Renal pelvis (tissue), 12 donors: ENCODE measurements at places on chromosomes 11 and 22. TPM values are rescaled to one million over a fixed set of nuclear protein-coding genes. Genes with fewer than 3 reads are reported as not detected.

KRTAP5-2 gene
- polyA plus RNA-seq = 0.25 TPM

OR2AG2 gene
- 0.07 TPM for polyA plus RNA-seq

GP1BB gene
- 1.1 TPM for polyA plus RNA-seq

OR51B4 gene
- polyA plus RNA-seq = 0.24 TPM

POU2AF3 gene
- polyA plus RNA-seq = 9.7 TPM

BLID gene
- not detected for polyA plus RNA-seq

OR8U1 gene
- polyA plus RNA-seq = not detected

CLTCL1 gene
- polyA plus RNA-seq = 5.4 TPM

NLRP6 gene
- polyA plus RNA-seq = 0.40 TPM

PTPRCAP gene
- 3.6 TPM for polyA plus RNA-seq

PPP6R3 gene
- 119 TPM for polyA plus RNA-seq

DNA sequence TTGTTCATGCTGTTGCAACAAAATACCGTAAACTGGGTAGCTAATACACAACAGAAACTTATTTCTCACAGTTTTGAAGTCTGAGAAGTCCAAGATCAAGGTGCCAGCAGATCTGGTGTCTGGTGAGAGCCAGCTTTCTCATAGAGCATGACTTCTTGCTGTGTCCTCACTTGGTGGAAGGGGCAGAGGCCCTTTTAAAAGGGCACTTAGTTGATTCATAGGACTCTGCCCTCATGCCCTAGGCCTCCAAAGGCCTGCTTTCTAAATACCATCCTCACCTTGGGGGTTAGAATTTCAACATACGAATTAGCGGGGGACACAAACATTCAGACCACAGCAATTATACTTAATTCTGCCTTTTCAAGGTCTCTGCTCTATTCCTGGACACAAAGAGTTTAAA, 52.3 kb upstream of the FDX1 start:
- no peak for DNase-seq

GRCh38 chr22:36833073-36833472, 16.2 kb upstream of the PVALB start:
- DNase-seq = no peak

DNA sequence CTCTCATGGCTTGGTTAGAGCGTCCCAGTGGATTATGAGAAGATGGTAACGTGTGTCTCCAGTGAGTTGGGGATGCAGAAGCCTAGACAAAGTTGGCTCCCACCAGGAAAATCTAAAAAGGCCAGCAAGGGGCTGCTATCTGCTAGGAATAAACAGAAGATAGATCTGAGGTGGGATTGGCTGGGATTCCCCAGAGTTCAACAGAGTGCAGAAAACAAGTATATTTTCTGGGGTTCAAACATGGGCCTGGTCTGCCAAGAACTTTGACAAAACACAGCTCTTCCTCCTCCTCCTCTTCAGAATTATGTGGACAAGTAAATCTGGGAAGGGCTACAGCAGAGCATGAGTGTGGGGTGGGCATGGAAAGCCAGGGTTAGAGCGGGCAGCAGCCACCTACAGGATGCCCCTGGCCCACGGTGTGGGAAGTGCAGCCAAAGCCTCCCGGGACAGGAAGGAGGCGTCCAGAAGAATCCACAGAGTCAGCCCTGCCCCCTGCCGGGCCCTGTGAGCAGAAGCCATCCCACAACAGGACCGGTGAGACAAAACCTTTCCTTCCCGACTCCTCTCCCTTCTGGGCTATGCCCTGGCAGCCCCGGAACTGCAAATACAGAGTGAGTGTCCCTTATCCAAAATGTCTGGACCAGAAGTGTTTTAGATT, 67.1 kb downstream of the CD82 start:
- DNase-seq = no peak

GRCh38 chr11:123526027-123526805, 96.1 kb downstream of the GRAMD1B start:
- DNase-seq = no peak

GRCh38 chr11:9269492-9270013, 4.4 kb upstream of the DENND5A start:
- no peak for DNase-seq

DNA sequence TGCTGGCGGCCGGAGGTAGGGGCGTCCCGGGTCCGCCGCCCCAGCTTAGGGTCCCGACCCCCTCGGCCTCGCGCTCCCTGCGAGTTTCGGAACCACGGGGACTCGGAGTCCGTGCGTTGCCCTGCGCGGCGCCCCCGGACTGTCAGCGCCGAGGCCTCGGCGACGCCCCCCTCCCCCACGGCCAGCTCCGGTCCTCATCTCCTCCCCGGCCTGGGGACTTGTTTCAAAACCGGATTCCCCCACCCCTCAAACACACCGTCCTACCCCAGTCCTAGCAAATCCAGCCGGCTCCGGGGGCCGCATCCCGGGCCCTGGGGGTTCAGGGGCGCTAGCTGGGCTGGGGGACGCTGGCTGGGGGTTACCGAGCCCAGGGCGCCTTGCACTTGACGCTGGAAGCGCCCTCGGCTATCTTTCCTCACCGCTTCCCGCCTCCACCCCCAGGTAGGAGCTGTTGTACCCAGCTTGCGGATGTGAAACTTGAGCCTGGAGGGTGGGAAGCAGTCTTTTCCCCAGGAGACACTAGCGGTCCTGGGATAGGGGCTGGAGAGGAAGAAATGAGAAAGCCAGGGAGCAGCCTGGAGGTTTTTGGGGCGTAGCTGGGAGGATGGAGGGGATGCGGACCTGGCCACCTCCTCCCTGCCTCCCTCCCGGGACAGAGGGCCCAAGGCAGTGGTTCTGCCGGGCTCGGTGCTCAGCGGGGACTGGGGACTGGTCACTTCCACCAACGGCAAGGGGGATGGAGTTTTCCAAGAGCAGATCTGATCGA, 550 bp downstream of the FBLN1 start:
- DNase-seq = no peak

DNA sequence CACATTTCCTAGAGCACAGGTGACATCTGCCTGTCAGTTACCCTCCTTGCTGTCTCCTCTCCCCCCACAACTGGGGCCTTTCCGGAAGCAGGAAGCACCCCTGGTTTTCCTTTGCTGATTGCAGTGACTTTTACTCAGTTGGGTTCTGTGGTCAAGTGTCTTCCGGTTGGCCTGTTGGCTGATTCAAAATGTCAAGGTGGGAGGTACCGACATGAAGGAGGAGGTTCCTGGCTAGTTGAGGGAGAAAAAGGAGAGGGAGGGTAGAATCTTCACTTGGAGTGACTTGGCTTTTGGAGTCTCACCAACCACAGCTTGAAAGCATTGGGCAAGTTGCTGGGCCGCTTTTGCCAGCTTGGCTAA, 9.3 kb upstream of the ADAMTS15 start:
- no peak for DNase-seq

DNA sequence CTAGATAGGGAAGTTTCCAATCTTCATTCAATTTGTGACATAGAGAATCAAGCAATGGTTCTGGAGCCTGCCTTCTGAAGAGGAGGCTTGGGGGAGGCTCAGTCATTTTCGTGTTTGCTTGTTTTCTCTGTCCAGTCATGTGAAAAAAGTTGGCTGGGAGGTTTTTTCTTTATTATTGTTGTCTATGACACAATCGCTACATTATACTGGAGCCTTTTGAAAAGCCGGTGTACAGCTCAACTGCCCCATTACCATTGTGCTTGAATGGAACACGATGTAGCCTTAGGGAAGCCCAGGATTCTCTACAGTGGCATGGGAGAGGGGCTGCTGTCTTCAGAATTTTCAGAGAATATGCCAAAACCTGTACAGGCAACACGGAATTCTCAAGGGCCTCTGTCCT, 57.9 kb upstream of the NCAM1 start:
- no peak for DNase-seq

DNA sequence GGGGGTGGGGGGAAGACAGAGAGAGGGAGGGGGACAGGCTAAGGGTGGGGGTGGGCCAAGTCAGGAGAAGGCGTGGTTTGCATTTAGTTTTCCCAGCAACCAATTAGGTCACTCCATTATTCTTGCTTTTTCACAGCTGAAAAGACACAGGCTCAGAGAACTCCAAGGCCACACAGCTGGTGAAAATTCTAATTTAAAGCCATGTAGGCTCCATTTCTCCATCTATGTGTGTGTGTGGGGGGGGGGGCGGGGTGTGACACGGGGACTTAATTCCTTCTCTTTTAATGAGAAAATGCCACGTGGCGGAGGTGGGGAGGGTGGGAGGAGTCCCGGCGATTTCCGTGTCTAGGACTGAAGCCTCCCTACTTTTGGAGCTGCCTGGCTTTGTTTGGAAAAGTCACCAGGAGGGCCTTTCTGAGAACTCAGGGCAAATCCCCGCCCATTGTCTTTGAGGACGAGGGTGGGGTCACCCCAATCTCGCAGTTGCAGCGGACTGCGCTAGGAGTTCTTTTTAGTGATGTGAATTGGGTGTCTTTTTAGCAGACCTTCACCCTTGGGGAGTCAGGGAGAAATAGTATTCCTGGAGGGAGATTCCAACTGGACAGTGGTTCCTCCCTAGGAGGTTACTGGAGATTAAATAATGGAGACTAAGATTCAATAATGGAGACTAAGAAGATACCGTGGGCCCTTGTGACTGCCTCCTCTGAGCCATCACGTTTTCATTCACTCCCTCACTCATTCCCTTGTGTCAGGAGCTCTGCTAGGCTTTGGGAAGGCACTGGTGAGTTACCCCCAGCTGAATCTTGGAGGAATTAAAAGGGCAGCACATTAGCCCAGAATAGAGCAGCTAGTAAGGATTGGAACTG, 36.4 kb upstream of the PTPRJ start:
- DNase-seq = no peak

GRCh38 chr11:665704-666281, 28.7 kb downstream of the DRD4 start:
- DNase-seq = no peak

DNA sequence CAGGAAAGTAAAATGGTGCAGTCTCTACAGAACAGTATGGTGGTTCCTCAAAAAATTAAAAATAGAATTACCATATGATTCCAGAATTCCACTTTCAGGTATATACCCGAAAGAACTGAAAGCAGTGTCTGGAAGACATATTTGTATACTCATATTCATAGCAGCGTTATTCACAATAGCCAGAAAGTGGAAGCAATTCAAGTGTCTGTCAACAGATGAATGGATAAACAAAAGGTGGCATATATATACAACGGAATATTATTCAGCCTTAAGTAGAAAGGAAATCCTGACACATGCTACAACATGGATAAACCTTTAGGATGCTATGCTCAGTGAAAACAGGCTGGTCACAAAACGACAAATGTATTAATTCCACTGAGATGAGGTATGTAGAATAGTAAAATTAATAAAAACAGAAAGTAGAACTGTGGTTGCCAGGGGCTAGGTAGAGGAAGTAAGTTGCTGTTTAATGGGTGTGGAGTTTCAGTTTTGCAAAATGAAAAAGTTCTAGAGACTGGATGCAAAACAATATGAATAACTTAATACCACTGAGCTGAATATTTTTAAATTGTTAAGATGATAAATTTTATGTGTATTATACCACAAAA, 14.5 kb downstream of the SAA1 start:
- DNase-seq = no peak

GRCh38 chr22:49364398-49364797, 463.3 kb downstream of the BRD1 start:
- DNase-seq = no peak

DNA sequence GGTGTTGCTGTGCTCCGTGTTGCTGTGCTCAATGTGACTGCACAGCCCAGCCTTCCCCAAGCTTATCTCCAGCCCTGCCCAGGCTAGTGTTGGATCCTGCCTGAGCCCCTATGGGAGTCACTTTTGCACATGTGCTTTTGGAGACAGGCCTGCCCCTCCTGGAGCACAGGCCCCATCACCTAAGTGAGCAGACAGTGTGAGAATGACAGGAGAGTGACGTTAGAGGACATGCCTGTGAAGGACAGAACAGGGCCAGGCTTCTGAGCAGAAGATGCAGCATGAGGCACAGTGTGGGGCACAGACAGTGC, 36.6 kb upstream of the SUSD2 start:
- no peak for DNase-seq

GRCh38 chr22:29630987-29631386, 27.6 kb downstream of the NF2 start:
- no peak for DNase-seq

DNA sequence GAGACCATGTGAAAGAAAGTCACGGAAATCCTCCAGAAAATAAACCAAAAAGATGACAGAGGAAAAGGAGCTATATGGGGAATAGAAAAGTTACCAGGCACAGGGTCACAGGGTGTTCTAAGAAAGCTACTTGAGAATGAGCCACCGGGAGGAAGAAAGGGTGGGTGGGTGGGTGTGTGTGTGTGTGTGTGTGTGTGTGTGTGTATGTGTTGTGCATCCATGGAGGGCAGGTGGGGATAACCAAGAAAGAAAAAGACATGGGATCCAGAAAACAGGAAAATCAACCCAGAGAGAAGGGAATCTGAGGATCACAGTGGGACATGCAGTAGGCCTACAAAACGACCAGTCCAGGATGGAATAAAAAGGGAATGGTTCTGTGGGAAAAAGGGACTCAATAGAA, 3.7 kb downstream of the APOL2 start:
- DNase-seq = no peak

- DNase-seq = no peak
These were observed 53.0 kb downstream of the PARVA start for GRCh38 chr11:12430351-12430750.

GRCh38 chr11:134577751-134578395, 165.8 kb upstream of the B3GAT1 start:
- DNase-seq = no peak

DNA sequence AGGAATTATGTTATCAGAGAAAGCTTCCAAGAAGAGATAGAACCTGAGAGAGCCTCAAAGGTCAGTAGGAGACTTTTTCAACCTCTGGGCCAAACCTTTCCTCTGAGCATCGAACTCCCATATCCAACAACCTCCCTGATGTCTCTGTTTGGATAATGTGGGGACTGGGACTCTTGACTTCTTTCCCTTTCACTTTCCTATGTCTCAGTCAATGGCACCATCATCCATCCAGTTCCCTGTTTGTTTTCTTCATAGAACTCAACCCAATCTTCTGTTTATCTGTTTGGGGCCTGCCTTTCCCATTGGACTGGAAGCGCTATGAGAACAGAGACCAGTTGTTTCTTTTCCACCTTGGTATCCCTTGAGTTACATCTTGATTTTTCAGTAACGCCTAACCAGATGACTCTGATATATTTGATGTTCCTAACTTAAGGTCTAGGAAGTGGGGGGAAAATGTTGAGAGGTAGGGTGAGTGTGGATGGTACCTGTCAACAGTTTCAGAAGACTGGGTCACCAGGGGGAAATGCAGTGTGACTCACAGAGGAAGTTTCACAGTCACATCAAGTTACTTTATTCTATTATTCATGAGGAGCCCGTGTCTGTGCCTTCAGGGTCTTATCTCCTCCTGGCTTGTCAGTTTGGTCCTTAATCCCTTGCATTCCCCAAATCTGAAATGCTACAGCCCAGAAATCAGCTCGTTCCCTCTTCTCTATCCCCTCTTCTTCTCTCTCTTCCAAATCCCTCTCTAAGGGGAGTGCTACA, 4.5 kb upstream of the KCNE3 start:
- no peak for DNase-seq
